AG04450 (cell line): ENCODE measurements at places on chromosomes 5 and 9.

DNA sequence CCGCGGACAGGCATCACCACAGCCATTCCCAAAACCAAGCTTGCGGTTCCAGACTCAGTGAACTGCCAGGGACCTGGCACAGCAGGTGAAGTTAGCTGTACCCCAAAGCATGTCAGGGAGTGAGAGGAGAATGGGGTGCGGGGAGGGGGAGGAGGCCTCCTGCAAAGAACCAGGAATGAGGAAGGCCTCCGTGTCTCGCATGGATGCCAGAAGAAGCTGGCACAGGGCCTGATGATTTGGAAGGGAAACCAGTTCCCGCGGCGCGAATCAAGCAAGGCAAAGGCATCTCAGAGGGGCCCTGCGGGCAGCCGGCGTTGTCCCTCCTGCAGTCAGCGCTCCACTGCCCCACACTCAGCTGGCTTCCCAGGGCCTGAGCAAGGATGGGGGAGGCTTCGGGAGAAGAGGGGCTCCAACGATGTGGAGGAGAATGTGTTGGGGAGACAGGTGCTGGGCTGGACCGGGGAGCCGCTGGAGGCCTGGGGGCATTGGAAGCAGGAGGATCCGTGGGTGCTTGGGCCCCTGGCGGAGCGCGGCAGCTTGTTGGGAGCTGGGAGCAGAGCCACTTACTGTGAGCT is 14.6 kb downstream of the SLC9A3 start:
- no peak for DNase-seq

DNA sequence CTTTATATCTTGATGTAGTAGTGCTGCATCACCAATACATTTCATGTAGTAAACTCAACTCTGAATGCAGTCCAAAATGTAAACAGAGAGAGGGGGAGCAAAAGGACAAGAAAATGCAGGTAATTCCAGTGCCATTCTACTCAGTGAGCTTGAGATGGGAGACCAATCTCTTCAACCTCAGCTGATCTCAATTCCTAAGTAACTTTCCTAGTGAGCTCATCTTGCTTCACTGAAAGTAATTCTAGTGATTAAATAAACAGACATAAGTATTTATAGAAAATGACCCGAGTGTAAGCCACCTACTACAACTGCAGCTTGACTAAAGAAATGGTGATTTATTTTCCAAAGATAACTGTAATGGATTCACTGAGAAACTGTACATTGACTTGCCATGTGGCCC is 424.5 kb downstream of the DMRT2 start:
- no peak for DNase-seq

- DNase-seq: no peak
Observed at GRCh38 chr9:4228606-4229005, 71.3 kb downstream of the GLIS3 start.

DNA sequence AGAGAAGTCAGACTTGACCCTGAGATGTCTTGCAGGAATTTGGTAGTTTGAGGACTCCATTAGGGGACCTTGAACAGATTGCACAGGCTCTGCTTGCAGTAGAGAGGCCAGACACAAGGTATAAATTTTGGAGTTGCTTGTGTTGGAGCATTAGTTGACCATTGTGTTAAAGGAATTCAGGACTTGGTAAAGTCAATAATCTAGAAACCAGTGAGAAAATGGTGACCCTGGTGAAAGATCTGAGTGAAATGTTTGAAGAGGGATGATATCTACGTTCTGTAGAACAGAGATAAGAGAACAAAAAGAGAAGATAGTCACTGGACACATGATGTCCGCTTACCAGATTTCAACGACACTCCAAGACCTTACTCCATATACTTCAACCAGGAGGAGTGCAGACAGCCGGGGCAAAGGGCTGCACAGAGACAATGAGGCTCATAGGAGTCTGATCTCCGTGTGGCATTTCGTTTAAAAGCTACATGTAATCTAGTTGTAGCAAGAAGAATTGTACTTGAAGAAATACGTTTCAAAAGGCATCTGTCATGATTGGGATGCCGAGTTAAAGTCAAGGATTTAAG is 13.2 kb downstream of the DNAJC25 start:
- no peak for DNase-seq

DNA sequence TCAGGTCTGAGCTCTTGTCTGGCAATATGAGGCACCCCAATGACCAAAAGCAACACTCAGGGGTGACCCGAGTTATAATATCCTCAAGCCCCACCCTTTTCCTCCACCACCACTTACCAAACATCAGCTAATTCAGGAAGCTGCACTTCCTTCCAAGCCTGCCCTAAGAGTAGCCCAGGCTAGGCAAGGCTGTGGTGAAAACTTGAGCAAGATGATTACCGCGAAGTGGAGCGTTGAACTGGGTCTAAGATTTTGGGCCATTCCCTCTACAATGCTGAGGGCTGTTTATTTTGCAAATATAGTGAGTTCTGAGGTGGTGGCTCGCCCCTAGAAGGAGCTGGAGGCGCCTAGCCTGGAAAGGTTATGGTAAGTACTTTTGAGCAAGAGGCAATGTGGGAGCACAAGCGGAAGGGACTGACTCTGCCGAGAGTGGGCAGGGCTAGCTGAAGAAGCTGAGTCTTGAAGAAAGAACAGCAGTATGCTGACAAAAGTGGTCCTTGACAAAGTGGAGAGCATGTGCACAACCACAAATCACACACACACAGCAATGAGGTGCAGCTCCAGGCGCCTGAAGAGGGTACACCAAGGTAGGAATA is at the start of gene HK3:
HK3 (minus strand) TSS at position 51 of the 596 bp plus-strand sequence. CDS start 3,187 bp downstream, outside the sequence.
- no peak for DNase-seq

DNA sequence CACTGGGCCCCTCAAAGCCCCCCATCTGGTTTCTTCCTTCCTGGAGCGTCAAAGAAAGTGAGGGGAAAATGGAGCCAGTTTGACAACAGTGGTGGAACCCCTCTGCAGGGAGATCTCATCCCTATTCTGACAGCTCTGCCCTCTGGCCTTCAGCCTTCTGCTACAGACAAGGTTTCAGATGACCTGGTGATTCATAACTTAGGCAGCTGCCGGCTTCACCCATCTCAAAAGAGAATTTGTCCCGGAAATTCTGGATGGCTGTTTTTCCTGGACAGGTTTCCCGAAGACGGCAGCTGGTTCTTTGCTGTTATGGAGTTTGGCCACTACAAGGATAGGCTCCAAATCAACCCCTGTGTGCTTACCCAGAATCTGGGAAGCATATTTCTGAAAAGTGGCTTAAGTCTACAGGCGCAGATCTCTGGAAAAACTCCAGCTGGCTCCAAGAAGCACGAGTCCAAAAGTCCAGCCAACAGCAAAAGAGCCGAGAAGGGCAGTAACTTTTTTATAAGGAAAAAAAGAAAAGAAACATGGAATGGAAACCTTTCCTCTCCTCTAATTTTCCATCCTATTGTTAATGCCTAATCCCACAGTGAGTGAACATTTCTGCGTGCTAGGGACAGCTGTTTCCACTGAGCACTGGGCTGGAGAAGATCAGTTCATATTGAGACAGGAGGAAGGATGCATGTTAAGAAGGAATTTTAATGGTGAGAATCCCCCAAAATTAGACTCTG is 54.5 kb downstream of the ZNF366 start:
- peak; percentile 39 for DNase-seq

DNA sequence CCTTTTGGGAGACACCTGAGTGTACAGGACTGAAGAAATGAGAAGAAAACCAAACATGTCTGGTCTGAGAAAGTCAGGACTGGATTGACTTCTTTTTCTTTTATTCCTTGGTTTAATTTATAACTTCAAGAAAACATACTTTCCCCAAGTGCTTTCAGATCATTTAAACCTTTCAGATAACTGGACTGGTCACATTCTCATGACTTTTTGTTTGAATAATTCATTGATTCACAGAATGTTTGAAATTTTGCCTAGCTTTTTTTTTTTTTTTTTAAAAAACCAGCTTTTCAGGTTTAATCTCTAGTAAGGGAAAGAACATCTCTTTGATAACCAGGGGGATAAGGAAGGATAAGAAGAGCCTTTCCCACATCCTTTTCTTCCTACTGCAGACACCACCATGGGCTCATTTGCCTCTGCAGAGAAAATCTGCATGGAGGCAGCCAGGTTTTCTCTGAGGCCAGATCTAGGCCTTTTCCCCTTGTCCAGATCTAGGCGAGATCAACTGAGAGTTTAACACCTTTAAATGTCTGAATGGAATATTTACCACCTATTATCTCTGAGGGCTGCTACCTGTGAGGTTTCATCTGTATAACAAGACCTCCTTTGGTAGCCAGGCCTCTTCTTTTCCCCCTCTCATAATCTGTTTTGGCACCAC is 45.0 kb upstream of the SLC28A3 start:
- DNase-seq: no peak

DNA sequence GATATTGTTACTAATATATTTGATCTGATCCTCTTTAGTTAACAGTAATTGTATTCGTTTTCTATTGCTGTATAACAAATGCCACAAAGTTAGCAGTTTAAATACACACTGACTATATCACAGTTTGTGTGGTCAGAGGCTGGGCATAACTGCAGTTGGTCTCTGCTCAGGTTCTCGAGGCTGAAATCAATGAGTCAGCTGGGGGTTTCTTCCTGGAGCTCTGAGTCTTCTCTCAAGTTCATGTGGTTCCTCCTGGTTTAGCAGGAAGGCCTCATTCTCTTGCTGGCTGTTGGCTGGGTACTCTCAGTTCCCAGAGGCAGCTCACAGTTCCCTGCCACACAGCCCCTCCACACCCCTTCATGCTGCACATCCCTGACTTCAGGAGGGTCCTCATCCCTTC is 20.7 kb downstream of the COL23A1 start:
- no peak for DNase-seq

DNA sequence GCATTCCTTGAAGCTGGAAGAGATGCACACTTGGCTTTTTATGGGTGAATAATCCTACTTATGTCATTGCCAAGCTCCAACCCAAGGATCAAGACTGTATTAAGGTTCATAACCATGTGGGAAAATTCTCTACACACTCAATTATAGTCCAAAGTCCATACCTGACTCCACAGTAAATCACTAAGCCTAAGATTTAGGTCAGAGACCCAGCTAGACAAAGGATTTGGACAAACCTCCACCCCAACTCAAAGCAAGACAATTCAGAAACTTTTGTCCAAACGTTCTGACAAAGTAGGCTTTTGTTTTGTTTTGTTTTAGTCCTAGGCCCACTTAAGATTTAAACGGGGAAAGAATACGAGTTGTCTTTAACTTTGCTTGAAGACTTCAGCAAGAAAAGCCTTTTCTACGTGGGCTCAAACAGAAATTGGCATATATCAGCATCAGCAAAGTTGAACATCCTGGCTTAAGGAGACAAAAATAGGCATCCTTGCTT is 1.7 kb downstream of the MEGF9 start:
- DNase-seq: no peak

DNA sequence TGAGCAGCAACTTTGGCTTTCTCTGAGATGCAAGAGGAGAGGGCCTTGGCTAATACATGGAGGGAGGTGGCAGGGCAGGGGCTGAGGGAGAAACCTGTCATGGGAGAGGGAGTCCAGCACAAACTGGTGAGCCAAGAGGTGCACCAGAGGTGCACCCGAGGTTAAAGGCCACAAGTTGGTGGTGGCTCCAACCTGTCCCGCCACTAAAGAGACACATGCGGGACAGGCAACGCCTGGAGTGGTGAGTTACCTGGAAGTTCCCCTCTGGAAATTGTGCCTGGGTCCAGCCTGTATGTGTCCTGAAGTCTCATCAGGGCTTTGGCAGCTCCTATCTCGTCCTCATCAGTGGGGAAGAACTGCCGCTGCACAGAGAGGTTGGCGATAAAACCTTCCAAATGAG is 14.0 kb downstream of the P4HA2 start:
- no peak for DNase-seq
